ENCODE measurements at places on chromosomes 2 and 18.

DNA sequence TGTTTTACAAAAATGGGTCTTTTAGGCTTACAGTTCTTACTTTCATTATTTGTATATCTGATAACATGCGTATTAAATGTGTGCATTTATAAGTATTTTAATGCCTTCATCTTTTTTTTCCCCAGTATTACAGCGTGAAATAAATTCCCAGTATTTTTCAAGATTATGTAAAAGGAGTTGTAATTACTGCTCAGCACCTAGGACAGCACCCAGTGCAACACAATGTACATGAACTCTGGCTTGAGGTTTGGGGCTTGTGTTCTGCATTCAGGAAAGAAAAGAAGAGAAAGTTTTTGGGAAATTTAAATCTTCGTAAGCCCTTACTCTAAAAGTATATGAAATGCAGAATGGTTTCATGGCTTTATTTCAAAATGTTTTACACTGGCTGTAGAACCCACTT, 16.7 kb downstream of the ZNF638 start:
- DNase-seq, result no peak

GRCh38 chr2:28350196-28350595, 42.5 kb upstream of the FOSL2 start:
- DNase-seq, result no peak

- DNase-seq, result no peak
Observed at GRCh38 chr18:59057969-59058368, 81.7 kb upstream of the SEC11C start.

GRCh38 chr2:203683932-203684556, 22.4 kb upstream of the CD28 start:
- DNase-seq, result peak; percentile 28

- DNase-seq, result no peak
Observed at GRCh38 chr2:45432406-45432805, 178.7 kb downstream of the SRBD1 start.

DNA sequence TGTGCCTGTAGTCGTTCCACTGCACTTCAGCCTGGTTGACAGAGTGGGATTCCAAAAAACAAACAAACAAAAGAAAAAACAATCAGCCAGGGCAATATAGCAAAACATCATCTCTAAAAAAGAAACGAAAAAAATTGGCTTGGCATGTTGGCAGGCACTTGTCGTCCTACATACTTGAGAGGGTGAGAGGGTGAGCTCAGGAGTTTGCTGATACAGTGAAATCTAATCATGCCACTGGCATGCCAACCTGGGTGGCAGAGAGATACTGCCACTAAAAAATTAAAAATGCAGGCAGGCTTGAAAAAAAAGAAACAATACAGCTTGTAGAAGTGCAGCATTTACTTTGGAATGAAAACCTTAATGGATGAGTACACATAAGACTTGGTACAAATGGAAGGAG, 282.9 kb upstream of the RGPD4 start:
- DNase-seq, result no peak

- DNase-seq, result no peak
Observed at GRCh38 chr2:2650608-2651375, 319.7 kb upstream of the MYT1L start.

DNA sequence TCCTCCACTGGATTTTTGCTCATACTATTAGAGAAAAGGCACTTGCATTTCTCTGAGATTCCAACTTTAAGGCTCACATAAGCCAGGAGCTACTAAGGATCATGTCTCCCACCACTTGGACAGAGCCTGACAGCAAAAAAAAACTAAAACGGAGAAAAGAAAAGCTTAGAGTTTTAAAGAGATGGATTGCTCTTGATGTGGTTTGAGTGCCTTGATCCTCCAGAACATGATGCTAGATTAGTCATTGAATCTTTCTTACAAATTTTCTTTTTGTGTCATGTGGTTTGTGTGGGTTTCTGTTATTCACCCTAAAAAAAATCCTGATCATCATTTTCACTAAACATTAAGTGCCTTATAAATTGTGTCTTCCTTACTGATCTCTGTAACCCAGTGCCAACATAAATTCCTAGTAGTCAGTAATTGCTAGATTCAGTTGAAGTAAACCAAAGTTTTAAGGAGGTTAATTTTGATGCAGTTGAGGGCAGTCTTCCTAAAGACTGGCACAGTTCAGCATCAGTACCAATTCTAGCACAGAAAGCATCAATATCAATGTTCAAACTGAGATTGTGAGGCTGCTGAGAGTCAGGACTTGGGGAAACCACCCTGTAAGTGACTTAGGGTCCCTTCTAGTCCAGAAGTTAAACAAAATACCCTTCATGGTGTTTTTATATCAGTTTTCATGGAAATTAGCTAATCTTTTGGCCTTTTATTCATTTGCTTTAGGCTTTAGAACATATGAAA, 206.3 kb downstream of the RAD51AP2 start:
- DNase-seq, result no peak

DNA sequence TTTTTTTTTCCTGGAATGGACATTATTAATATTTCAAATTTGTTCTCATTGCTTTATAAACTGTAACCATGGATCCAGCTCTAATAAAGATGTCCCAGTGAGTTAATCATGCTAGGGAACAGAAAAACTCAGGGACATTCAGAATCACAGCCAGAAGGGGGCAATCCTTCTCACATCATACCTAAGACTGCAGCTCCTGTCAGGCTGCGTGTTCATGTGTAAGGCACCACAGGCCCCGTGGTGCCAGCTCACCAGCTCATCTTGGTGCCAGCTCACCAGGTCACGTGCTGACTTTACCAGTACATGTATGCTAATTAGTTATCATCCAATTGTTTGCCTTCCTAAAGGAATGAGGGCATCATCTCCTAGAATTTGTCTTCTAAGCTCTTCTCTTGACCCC, 84.7 kb upstream of the NEDD4L start:
- no peak for DNase-seq

DNA sequence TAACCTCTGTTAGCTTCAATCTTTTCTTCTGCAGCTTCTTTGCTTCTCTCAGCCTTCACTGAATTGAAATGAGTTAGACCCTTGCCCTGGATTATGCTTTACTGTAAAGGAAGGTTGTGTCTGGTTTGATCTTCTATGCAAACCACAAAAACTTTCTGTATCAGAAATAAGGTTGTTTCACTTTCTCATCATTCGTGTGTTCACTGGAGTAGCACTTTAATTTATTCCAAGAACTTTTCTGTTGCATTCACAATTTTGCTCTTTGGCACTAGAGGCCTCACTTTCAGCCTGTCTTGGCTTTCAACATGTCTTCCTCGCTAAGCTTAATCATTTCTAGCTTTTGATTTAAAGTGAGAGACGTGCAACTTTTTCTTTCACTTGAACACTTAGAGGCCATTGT, 365.3 kb downstream of the TDRD15 start:
- no peak for DNase-seq

DNA sequence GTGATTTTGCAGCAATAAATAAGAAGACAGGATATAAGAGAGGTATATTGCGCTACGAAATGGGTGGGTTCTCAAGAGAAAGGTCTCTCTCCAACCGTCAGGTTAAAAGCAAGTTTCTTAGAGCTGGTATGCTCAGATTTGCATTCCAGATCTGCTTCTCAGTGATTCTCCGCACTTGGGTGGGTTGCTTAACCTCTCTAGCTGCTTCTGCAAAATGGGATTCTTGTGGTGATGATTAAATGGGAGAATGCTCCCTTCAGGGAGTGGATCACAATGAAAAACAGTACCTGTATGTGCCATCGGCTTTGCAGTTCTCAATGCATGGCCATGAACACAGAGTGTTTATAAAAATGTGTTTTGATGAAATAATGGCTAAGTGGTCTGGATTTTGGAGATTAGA, 477.7 kb downstream of the TNS1 start:
- no peak for DNase-seq

DNA sequence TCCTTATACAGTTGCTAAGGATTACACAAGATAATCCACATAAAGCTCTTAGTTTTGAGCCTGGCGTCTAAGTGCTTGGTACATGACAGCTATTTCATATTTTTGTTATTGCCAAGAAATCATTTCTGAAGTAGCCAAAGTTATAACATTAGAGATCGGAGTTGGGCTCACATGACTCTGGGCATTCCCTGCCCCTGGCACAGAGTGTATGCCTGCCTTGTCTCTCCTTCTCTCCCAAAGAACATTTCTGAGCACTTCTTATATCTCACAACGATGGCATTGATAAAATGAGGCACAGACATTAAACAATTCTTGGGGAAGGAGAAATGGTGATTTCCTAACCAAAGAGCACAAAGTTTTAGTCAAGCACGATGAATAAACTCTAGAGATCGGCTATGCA, 87.7 kb upstream of the DDX18 start:
- no peak for DNase-seq

DNA sequence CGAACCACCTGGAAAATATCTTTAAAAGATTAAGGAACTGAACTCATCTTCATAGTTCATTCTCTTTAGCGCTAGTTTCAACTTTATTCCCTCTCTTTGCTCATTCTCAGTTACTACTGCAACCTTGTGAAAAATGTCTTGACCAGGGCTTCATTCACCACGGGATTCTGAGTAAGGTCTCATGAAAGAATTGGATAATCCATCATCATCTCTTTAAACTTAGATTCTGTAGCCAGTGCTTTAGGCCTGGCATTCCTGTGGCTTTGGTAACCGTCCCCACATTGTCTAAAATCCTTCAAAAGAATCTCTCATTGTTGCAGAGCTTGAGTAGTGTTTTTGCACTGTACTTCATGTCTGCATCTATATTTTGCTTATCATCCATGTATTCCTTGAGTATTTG, 229.5 kb downstream of the ETAA1 start:
- no peak for DNase-seq

DNA sequence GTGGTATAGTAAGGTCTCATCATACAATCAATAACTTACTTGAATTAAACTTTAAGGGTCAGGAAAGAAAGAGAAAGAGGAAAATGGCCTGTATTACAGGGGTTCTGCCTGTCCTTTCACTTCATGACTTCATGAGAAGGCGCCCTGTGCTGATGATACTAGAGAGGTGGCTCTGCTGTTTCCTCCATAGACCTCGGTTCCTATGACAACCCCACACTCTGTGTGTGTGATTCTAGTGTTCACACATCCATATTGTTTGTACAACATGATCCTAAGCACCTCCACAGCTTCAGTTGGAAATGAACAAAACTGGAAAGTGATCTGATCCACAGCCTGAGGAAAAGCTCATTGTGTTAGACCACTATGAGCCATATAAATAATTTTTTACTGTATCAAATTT, 7.0 kb upstream of the REEP1 start:
- DNase-seq, result no peak

- no peak for DNase-seq
Observed at GRCh38 chr2:119434664-119435063, 3.0 kb downstream of the TMEM37 start.

Measured in amniotic stem cell (primary cell).